ENCODE measurements at places on chromosomes 1 and 21. TPM values are rescaled to one million over a fixed set of nuclear protein-coding genes. Genes with fewer than 3 reads are reported as not detected.
A peak's percentile ranks its signal among the peaks of the same experiment; 100 is the strongest.

- no peaks in the 10 kb centered on the region for H3K36me3 ChIP-seq
- H3K27me3 ChIP-seq: peaks cover 7% of the 10 kb centered on the region
- H3K4me1 ChIP-seq: no peaks in the 10 kb centered on the region
- H3K27ac ChIP-seq: no peak overlapping the region
Observed at GRCh38 chr1:168693872-168694238, 35.2 kb downstream of the DPT start.

- no peak for DNase-seq
- no peak overlapping the region for H3K27ac ChIP-seq
- H3K36me3 ChIP-seq: peaks cover 9% of the 10 kb centered on the region
Observed at GRCh38 chr1:236959112-236959511, 45.1 kb downstream of the MT1HL1 start.

DNA sequence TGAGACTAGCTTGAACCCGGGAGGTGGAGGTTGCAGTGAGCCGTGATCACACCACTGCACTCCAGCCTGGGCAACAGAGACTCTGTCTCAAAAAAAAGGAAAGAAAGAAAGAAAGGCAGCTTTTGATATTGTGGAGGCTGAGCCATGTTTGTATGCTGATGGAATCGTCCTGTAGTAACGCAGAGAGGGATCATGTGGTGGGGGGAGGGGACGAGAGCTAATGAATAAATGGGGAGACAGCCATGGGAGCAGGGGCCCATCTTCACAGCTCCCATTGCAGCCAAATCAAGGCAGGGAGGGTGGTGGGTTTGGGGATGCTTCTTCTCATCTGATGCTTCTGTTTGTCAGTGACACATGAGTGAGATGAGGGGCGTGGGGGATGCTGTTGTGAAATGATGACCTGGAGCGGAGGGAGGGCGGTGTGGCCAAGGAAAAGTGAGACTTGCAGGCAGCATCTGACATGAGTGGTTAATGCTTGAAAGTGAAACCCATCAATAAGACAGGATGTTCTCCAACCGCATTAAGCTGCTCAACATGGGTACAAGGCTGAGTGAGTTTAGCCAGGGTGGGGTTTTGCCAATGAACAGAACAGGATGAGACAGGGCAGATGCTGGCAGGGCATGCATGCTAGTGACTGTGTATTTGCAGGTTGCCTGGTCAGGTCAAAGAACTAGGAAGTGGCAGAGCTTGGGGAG, 16.7 kb downstream of the SPATA21 start:
- no peak for DNase-seq
- peaks cover 19% of the 10 kb centered on the region for H3K27me3 ChIP-seq
- no peaks in the 10 kb centered on the region for H3K36me3 ChIP-seq
- H3K4me1 ChIP-seq: no peaks in the 10 kb centered on the region
- no peak overlapping the region for H3K27ac ChIP-seq

LBR gene
- total RNA-seq: 21.8 TPM

- peaks cover 47% of the 10 kb centered on the region for H3K4me1 ChIP-seq
- peak overlapping the region; percentile 87 for H3K27ac ChIP-seq
- peaks cover 4% of the 10 kb centered on the region for H3K27me3 ChIP-seq
- peak overlapping the region; percentile 17 for H3K4me3 ChIP-seq
Observed at GRCh38 chr1:147676311-147677085, 6.2 kb upstream of the ACP6 start.

GRCh38 chr1:74857676-74858075, 124.7 kb downstream of the TYW3 start:
- H3K27ac ChIP-seq: no peak overlapping the region
- peaks cover 7% of the 10 kb centered on the region for H3K4me1 ChIP-seq
- no peaks in the 10 kb centered on the region for H3K27me3 ChIP-seq

GRCh38 chr21:46151989-46152926, 3.1 kb downstream of the FTCD start:
- H3K27ac ChIP-seq: no peak overlapping the region
- no peaks in the 10 kb centered on the region for H3K36me3 ChIP-seq
- no peak overlapping the region for H3K4me3 ChIP-seq
- DNase-seq: no peak
- no peaks in the 10 kb centered on the region for H3K4me1 ChIP-seq
- peaks cover 7% of the 10 kb centered on the region for H3K27me3 ChIP-seq

TSPAN2 gene
- total RNA-seq: 6.7 TPM

DNA sequence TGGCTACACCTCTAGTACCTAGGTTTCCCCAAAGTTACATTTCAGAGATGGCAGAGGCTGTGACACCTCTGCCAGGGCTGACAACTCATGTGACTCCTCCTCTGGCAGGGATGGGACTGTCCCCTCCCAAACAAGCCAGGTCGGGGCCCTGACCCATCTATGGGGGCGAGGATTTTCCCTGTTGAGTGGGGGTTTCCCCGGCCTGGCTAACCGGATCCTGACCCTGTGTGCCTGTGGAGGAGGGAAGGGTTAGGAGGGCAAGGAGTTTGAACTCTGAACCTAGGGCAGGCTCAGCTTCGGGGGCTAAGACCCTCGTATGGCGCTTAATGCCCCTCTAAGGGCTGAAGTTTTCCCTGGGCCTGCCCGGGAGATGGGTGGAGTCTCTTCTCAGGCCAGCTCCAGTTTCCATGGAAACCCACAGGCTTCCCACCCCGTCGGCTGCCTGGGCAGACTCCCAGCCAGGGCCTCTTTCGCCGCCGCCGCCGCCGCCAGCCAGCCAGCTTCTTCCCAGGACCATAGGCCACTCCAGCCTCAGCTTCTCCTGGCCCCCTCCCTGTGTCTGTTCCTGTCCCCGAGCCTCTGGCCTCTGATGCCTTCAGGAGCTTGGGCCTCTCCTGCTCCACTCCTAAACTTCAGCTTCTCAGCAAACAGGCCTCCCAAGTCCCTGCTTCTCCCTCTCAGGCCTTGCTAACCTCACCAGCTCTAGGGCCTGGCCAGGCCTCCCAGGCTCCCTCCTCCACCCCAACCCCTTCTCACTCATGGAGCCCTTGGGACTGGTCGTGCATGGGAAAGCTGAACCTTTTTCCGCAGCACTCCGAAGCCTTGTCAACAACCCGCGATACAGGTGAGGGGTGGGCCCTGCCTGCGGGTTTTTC, at the start of gene BTBD19:
TSS of gene BTBD19 (plus strand) at position 461 of the 875 bp plus-strand sequence. CDS start at position 759, 298 bp downstream.
- H3K4me1 ChIP-seq: peaks cover 84% of the 10 kb centered on the region
- DNase-seq: peak; percentile 89
- H3K27ac ChIP-seq: peak within 1 kb of the TSS; percentile 100
- peak within 1 kb of the TSS; percentile 78 for H3K4me3 ChIP-seq
- H3K27me3 ChIP-seq: peaks cover 42% of the 10 kb centered on the region

- peaks cover 5% of the 10 kb centered on the region for H3K36me3 ChIP-seq
- H3K4me1 ChIP-seq: peaks cover 10% of the 10 kb centered on the region
- no peak overlapping the region for H3K4me3 ChIP-seq
- DNase-seq: no peak
Observed at GRCh38 chr1:109844609-109845008, 66.0 kb upstream of the CSF1 start.

PPFIA4 gene
- total RNA-seq: 0.37 TPM

PRAMEF8 gene
- not detected for total RNA-seq

DNA sequence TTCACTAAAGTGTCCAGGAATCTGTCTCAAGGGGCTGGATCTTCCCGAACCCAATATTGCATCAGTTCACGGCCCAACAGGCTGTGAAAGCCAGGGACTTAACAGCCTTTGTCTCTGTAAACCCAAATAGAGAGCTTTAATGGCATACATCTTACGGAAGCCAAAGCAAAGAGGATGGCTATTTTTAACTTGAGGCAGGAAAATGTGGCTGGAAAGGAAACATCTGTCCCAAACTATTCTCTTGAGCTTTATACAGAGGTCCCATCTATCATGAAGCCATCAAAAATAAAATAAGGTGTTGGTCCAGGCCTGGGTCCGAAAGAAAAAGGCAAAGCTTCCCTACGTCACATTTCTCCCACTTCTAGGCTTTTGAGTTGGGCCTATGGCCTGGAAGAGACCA, 7.7 kb upstream of the CD34 start:
- H3K27me3 ChIP-seq: peaks cover 38% of the 10 kb centered on the region
- no peaks in the 10 kb centered on the region for H3K36me3 ChIP-seq
- no peak overlapping the region for H3K27ac ChIP-seq
- H3K4me1 ChIP-seq: no peaks in the 10 kb centered on the region

- 0 out of 2 replicates have a peak overlapping the region, but pooled peaks have one; percentile 23 for H3K4me3 ChIP-seq
- H3K27me3 ChIP-seq: peaks cover 4% of the 10 kb centered on the region
- H3K27ac ChIP-seq: no peak overlapping the region
- peaks cover 25% of the 10 kb centered on the region for H3K36me3 ChIP-seq
- no peak for DNase-seq
Observed at GRCh38 chr1:59384443-59384842, 87.5 kb downstream of the FGGY start.

GRCh38 chr1:198155253-198155652, 1.5 kb upstream of the NEK7 start:
- peaks cover 59% of the 10 kb centered on the region for H3K4me1 ChIP-seq
- H3K4me3 ChIP-seq: peak overlapping the region; percentile 99
- peak overlapping the region; percentile 59 for H3K27ac ChIP-seq
- DNase-seq: peak; percentile 72
- H3K36me3 ChIP-seq: peaks cover 28% of the 10 kb centered on the region

DNA sequence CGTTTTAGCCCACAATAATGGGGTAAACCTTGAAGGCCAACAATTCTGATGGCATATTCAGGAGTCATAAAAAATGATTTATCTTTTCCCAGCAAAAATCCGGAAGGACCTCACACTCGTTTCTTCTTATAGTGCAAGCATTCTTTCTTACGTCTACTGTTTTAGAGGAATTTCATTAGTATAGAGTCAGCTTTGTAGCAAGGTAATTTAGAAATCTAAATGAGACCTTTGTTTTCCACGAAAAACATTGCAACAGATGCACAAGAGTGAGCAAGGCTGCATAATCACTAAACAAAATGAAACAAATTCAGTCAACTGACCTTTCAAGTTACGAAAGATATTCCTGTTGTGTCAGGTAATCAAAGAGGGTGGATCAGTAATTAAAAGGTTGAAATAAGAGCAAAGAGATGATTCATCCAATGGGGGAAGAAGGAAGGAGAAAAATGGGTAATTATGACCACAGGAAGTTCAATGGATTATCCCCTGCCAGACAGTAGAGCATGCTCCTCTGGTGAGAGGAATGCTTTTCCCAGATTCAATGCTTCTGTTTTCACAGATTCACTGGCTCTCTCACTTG, 560 bp upstream of the CSDE1 start:
- peak; percentile 9 for DNase-seq
- H3K27ac ChIP-seq: peak overlapping the region; percentile 100
- H3K27me3 ChIP-seq: no peaks in the 10 kb centered on the region

MTF1 gene
- 26.6 TPM for total RNA-seq

S100B gene
- total RNA-seq: not detected

GRCh38 chr1:153312570-153313186, at the start of gene PGLYRP3:
PGLYRP3 (minus strand) TSS chr1:153312952; CDS start chr1:153310665, 2,287 bp downstream.
- no peaks in the 10 kb centered on the region for H3K4me1 ChIP-seq
- peaks cover 8% of the 10 kb centered on the region for H3K27me3 ChIP-seq
- no peak within 1 kb of the TSS for H3K4me3 ChIP-seq
- no peak for DNase-seq
- no peaks in the 10 kb centered on the region for H3K36me3 ChIP-seq

DNA sequence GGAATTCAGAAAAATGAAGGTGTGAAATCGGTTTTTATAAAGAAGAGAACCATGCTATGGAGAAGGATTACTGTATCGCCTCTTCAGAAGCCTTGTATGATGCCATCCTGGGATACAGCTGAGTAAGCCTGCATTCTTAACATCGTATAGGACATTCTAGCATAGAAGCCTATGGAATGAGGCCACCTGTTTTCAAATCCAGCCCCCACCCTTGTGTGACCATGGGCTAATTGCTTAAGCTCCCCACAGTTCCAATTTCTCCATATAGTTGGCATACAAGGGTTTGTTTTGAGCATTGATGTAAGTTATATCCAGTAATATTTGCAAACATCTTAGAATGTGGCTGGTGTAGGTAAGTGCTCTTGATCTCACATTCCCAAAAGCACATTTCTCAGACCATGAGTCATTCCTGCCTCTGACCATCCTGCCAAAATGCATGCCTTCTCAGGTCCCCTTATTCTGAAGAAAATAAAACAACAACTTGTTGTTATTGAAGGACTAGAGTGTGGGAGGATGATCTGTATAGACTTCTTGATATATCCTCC, 1.5 kb downstream of the OR14A2 start:
- H3K4me1 ChIP-seq: peaks cover 36% of the 10 kb centered on the region
- DNase-seq: no peak
- no peaks in the 10 kb centered on the region for H3K27me3 ChIP-seq
- H3K4me3 ChIP-seq: no peak overlapping the region

GRCh38 chr1:228218513-228219244, 10.8 kb downstream of the OBSCN start:
- peaks cover 5% of the 10 kb centered on the region for H3K27me3 ChIP-seq
- no peak overlapping the region for H3K27ac ChIP-seq
- H3K36me3 ChIP-seq: no peaks in the 10 kb centered on the region

- H3K4me1 ChIP-seq: peaks cover 37% of the 10 kb centered on the region
- peak; percentile 93 for DNase-seq
- H3K27ac ChIP-seq: peak overlapping the region; percentile 99
- H3K4me3 ChIP-seq: peak overlapping the region; percentile 82
Observed at GRCh38 chr1:222546548-222547259, 1.2 kb downstream of the HHIPL2 start.

DNA sequence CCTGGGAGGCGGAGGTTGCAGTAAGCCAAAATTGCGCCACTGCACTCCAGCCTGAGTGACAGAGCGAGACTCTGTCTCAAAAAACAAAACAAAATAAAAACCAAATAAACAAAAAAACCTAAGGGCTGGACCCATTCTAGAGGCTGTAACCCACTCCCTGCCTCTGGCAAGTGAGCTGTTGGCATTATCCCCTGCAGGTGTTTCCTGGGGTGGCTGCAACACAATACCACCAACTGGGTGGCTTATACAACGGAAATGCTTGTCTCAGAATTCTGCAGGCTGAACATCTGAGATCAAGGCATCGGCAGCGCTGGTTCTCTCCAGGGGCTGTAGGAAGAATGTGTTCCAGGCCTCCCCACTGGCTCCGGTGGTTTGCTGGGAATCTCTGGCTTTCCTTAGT, 15.2 kb downstream of the LRRC38 start:
- no peaks in the 10 kb centered on the region for H3K4me1 ChIP-seq
- H3K4me3 ChIP-seq: no peak overlapping the region
- no peak for DNase-seq
- no peak overlapping the region for H3K27ac ChIP-seq

- DNase-seq: no peak
- H3K4me3 ChIP-seq: no peak overlapping the region
- H3K27me3 ChIP-seq: no peaks in the 10 kb centered on the region
- no peak overlapping the region for H3K27ac ChIP-seq
- peaks cover 5% of the 10 kb centered on the region for H3K36me3 ChIP-seq
Observed at GRCh38 chr21:31030367-31031106, 7.7 kb downstream of the KRTAP19-8 start.

- no peak for DNase-seq
- no peak overlapping the region for H3K27ac ChIP-seq
- peaks cover 26% of the 10 kb centered on the region for H3K36me3 ChIP-seq
- H3K4me3 ChIP-seq: no peak overlapping the region
- peaks cover 11% of the 10 kb centered on the region for H3K4me1 ChIP-seq
Observed at GRCh38 chr1:181057079-181057478, 23.3 kb downstream of the MR1 start.

GRCh38 chr1:114467491-114467890, 43.5 kb downstream of the TRIM33 start:
- H3K4me3 ChIP-seq: no peak overlapping the region
- H3K27me3 ChIP-seq: peaks cover 1% of the 10 kb centered on the region
- H3K36me3 ChIP-seq: peaks cover 18% of the 10 kb centered on the region
- no peak for DNase-seq
